ENCODE measurements at places on chromosomes 1 and 21.

DNA sequence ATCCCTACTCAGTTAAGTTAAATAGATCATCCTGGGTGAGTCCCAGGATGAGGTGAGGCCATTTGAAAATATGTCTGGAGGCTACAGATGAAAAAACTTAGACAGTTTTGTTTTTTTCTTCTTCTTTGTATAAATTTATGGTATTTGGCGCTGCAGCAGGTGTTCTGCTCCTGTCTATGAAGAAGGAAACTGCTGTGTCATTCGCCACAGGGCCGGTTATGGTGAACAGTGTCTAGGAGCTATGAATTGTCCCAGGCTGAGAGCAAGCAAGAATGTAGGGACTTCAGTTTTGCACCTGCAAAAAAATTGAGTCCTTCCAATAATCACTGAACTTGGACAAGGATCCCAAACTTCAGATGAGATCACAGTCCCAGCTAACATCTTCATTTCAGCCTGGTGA is 674.3 kb upstream of the RGS18 start:
- DNase-seq = no peak

DNA sequence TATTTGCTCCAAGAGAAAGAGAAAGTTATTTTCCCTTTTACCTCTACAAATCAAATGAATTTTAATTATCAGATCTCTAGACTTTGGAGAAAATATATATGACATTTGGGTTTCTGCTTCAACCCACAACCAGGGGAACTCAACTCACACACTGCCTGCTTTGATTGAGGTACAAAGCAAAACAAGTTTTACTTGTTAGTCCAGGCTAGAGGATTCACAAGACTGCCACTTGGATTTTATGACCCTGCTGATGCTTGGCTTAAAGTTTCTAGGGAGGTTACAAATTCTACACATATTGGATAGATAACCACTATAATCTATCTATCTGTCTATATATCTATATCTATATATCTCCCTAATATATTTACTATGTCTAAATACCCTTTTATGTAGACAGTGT is 467.3 kb upstream of the RGS18 start:
- no peak for DNase-seq

DNA sequence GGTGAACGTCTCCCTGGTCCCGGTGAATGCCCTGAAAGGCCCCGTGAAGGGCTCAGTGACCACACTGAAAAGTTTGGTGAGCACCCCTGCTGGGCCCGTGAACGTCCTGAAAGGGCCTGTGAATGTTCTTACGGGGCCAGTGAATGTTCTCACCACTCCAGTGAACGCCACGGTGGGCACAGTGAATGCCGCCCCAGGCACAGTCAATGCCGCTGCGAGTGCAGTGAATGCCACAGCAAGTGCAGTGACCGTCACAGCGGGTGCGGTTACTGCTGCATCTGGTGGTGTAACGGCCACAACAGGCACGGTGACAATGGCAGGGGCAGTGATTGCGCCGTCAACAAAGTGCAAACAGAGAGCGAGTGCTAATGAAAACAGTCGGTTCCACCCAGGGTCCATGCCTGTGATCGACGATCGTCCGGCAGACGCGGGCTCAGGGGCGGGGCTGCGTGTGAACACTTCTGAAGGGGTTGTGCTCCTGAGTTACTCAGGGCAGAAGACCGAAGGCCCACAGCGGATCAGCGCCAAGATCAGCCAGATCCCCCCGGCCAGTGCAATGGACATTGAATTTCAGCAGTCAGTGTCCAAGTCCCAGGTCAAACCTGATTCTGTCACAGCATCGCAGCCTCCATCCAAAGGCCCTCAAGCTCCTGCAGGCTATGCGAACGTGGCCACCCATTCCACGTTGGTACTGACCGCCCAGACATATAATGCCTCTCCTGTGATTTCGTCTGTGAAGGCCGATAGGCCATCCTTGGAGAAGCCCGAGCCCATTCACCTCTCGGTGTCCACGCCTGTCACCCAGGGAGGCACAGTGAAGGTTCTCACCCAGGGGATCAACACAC is 41.5 kb downstream of the ZBTB17 start:
- peak; percentile 83 for DNase-seq

- no peak for DNase-seq
These were observed 61.3 kb downstream of the TRABD2B start for GRCh38 chr1:47935856-47936255.

DNA sequence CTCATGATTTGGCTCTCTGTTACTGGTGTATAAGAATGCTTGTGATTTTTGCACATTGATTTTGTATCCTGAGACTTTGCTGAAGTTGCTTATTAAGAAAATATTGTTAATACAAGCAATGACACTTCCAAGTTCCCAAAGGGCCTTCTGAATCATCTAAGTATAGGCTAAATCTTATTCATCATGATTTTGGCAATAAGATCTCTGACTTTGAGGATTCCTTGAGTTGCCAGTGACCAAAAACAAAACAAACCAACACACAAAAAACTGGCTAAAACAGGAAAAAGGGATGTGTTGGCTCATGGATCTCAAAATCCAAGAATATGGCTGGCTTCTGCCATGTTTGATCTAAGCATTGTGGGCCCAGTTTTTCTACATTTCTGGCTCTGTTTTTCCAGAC is 163.4 kb downstream of the HHIPL2 start:
- DNase-seq = no peak

GRCh38 chr1:205502992-205503391 is 1.5 kb upstream of the CDK18 start:
- no peak for DNase-seq

DNA sequence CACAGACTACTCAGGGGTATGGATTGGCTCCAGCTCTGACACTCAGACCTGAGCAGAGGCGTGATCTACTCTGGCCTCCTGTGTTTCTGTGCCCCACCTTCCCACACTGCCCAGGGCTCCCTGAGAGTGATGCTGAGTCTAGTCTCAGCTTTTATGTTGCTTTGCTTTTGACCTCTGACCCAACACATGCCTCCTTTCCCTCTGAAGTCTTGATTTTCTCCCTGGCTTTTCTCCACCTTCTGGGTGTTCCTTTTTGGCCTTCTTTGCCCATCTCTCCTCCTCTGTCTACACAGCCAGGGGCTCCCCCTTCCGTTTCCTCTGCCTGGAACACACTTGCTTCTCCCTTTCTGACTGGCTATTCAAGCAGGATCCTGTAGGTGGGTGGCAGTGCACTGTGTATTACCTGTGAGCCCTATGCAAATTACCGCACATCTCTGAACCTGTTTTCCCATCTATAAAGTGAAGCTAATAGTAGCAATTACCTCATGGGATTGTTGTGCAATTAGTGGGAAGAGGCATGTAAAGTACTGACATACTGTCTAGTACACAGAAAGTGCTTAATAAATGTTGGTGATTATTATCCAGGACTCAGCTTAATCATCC is 13.7 kb upstream of the MEX3A start:
- no peak for DNase-seq

DNA sequence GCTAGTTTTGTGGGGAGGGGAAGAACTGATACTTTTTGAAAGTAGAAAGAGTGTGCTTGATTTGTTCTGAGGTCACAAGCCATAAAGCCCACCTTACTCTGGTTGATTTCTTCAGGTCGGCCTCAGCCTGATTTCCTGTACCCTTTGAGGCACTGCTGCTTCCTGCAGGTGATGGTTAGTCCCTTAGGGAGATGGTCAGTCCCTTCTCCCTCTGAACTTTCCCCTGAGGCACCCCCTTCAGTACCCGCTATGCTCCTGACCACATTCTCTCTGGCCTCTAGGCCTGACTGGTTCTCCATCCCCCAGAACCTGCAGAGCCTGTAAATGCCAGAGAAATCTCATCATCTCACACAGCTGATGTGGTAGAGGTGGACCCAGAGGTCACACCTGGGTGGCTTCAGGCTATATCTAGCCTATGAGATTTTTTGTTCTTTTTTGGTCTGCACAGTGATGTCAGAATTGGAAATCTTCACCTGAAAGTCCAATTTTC is 15.0 kb upstream of the ID3 start:
- DNase-seq = no peak

GRCh38 chr1:119340861-119341261 is 27.7 kb upstream of the HAO2 start:
- DNase-seq = no peak

DNA sequence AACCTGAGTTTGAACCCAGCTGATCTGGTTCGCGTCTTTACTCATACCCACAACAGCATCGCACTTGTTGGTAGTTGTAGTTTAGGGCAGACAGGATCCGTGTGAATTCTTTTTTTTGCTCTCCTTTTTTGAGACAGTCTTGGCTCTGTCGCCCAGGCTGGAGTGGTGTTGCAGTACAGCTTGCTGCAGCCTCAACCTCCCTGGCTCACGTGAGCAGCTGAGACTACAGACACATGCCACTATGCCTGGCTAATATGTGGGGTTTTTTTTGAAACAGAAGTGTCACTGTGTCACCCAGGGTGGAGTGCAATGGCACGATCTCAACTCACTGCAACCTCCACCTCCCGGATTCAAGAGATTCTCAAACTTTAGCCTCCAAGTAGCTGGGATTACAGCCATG is 7.9 kb downstream of the TAF13 start:
- DNase-seq = no peak

- no peak for DNase-seq
These were observed 198.3 kb downstream of the DUSP10 start for GRCh38 chr1:221543529-221544120.

DNA sequence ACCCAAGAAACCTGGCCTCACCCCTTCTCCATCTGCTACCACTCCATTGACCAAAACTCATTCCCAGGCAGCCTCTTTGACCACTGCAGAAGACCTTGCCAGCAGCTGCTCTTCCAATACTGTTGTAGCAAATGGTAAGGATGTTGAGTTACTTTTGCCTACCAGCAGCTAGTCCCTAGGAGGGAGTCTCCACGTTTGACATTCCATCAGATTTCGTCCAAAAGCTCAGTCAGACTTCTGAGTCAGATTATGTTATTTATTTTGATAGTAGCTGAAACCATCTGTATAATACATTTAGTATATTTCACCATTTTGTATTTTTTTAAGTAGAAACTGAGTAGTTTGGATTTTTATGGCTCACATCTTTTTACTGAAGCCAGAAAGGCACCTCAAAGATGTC is 51.5 kb upstream of the WNT2B start:
- DNase-seq = no peak

- no peak for DNase-seq
These were observed 31.5 kb downstream of the TMCO1 start for GRCh38 chr1:165737196-165737595.

DNA sequence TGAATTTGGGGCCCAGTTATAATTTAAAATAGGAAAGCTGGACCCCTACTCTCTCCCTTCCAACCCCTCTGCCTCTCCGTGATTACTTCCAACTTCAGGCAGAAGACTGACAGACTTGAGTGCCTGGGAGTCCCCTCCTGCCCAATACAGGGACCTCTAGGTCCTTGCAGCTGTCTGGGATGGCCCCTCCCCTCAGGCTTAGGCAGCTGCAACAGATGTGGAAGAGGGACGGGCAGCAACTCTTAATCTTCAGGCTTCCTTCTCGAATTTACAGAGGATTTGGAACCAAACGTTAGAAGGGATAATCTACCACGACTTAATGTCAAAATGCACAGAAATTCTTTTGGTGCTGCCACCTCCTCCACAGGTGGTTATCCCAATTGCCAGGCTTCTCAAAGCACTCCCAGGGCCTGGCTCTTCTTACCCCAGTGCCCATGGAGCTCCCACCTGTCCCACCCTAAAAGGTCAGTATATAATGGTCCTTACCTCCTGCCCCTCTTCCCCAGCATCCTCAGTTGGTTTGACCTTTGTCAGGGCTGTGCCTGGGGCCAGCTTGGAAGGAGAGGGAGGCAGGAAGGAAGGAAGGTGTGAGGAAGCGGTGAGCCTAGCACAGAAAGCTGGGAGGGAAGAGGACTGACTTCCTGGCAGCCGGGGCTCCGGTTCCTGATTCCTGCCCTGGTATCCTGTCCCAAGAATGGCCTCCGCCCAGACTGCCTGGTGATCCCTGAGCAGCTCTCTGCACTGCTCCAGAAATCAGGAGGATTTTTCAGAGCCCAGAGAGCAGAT is 2.8 kb downstream of the PEA15 start:
- DNase-seq = no peak

DNA sequence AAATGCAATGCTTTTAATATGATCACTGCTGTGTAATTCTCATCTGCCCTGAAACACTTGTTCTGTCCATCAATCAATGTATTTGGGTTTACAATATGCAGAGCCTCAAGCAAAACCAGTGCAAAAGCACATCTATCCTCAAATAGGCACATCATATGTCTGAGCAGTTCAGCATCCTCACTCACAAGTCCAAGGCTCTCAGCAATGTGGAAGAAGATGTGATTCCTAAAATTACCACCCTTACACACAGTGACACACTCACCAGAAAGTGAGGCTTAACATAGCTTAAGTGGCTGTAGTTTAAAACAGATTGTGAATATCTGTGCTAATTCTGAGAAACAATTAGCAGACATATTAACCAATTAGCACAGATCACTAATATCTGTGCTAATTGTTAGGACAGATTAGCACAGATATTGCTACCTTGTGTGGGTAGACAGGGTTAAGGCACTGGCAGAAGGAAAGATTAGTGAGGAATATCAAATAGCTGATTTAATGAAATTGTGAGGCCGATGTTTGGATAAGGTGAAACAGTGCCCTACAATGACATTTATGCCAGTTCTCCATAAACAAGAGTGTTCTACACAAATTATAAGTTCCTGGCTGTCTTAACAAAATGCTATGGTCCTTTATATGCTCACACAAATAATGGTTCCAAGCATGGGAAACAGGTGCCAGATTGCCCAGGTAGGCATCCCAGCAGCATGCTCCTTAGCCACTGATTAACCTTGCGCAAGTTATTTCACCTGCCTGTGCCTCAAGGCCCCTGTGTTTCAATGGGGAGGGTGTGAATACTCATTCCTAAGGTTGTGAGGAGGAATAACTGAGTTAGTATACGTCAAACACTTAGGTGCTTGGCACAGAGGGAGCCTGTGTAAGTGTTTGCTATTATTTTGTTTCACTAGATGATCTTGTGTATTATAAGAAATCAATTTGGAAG is 41.7 kb downstream of the MRPL39 start:
- DNase-seq = no peak
